Globus pallidus (tissue), 1 donor: ENCODE measurements at places on chromosomes 11 and 22.

DNA sequence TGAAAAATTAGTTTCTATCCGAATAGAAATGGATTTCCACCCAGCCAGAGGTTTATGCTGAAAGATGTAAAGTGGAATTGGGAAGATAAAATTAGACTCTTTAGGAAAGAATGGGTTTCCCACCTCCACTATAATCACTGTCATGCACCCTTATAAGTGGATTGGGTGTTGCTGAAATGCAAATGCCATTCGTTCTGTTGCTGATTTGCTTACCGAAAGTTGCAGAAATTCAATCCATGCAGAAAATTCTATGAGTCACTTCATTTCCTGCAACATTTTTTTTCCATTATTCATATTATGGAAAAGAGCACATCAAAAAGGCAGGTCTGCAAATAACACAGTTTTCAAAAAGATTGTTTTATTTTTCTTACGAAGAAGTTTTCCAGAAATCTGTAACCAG, 65.6 kb downstream of the LDLRAD3 start:
- no peak for DNase-seq

DNA sequence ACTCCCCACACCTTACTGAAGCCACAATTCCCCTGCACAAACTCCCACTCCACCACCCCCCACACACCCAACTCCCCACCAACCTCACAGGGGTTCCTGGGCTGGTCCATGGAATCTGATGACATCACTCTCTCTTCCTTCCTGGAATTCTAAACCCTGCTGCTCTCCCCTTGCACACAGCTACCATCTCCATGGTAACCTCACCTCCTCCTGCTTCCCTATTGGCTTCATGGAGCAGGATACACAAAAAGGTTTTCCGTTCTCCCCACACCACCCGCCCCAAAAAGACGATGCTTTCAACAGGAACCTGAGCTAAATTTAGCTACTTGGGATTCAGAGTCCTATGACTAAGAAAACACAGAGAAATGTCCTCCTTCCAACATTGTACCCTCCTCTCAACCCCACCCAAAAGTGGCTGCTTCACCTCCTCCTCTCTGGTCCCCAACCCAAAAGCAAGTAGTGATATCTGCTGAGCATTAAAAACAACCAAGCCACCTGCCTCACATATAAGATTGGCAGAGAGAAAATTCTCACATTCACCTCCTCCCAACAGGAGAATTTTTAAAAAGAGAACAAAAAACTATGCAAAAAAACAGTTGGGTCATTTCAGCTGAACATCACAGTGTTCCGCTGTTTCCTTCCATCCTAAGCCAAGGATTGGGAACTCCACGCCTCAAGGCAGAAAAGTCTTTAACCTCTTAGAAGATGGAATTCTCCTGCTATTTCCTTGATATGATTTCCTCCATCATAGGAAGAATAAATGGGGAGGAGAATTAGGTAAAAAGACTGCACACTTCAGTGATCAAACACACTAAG, 66.9 kb downstream of the RBFOX2 start:
- DNase-seq = peak; percentile 20

GRCh38 chr11:110573411-110573810, 138.8 kb downstream of the ARHGAP20 start:
- DNase-seq = no peak

- DNase-seq = no peak
Measured at GRCh38 chr11:48090174-48090573, 109.8 kb downstream of the PTPRJ start.

GRCh38 chr11:66048547-66049323, at the start of gene GAL3ST3:
GAL3ST3 (minus strand) TSS chr11:66049161; CDS start chr11:66045415, 3,746 bp downstream.
- no peak for DNase-seq
